Cortex of kidney (tissue), 1 donor: ENCODE measurements at places on chromosomes 2 and 18.

DNA sequence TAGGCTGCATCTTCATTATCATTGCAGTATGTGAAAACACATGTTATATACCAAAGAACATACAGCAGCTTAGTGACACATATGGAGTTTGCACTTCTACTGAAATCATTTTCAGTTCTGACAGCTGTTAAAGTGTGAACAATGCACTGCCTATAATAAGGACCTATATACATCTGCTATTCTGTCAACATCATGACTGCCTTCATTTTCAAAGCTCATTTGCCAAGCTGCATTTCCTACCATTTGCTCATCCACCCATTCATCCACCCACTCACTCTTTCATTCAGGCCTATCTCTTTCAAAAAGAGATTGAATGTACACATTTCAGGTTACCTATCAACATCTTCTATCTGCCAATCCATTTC, 81.7 kb upstream of the STK17B start:
- no peak for DNase-seq

DNA sequence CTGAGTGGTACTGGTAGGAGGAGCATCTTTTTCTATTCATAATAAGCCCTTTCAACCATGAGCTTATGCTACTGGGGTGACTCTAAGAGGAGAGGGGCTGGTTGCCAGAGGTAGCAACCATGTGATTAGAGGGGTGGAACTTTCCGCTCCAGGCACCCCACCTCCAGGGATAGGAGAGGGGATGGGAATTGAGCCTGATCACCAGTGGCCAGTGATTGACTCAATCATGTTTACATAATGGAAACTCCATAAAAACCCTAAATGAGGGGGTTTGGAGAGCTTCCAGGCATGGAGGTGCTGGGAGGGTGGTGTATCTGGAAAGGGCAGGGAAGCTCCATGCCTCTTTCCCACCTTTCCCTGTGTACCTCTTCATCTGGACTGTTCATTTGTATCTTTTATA, 46.6 kb upstream of the RHOB start:
- no peak for DNase-seq

DNA sequence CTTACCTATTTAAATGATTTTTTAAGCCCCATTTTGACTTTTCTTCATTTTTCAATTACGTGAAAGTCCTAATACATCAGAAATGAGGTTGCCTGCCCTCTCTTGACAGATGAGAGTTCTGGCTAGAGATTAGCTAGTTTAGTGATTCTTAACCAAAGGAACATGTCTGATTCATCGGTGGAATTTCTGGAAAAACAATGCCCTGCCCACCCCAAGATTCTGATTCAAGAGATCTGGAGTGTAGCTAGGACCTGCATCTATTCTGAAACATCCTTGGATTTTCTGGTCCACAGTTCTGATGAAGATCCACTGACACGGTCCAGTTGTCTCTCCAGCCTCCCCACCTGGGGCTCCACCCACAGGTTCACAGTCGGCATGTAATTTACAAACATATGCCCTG, 111.2 kb downstream of the KLF7 start:
- DNase-seq: no peak

DNA sequence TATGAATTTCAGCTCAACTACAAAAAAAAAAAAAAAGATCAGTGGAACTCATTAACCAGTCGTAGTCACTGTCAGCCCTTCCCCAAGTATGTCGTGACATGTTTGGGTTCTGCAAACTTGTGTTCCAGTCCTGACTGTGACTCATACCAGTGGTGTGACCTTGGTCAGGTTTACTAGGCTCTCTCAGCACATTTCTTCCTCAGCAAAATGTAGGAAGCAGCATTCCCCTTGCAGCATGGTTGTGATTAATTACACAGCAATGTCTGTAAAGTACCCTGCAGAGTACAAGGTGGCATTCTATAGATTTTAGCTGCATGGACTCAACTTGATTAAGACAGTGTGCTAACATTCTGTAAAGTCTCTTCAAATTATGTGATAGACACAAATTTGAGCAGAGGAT, 156.9 kb downstream of the LAMA1 start:
- no peak for DNase-seq

DNA sequence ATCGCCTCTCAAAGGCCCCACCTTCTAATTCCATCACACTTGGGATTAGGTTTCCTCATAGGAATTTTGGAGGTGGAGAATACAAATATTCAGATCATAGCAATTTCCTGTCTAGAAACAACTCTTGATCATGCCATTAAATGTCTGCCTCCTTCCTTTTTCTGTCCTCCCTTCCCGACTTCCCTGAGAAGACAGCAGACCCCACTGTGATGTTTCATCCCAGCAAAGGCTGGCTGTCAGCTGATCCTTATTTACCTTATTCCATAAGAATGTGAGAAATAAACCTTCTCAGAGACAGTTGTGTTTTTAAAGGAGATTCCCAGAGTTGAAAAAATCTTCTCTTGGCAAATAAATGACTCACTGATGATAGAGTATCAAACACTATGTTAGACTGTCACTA, 133.9 kb downstream of the TDRD15 start:
- DNase-seq: no peak

GRCh38 chr18:58761241-58761969, 90.1 kb downstream of the MALT1 start:
- no peak for DNase-seq

GRCh38 chr2:33209976-33210375, 263.2 kb downstream of the LTBP1 start:
- DNase-seq: no peak

DNA sequence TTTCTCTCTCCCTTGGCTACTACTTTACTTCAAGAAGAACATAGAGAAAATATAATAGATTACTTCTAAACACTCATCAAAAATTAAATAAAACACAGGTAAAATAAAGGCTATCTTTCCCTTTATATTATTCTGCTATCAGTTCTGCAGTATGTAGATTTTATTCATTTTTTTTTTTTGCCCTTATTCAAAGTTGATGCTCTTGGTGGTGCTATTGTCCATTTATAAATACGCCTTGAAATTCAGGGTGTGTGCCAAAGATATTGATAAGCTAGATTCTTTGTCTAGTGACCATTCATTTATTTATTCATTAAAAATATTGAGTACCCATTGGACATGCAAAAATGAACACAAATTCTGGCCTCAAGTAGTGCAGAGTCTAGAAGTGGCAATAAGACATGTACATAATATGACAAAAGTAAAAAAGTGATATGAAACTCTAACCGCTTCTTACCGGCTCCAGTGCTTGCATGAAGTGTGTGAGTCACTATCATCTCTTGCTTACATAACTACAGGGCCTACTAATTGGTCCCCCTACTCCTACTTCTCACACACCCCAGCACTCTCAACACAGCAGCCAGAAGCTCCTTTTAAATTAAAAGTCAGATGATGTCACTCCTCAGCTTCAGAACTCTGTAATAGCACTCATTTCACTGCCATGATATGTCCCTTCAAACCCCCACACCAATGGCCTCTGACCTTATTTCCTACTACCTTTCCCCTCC, 208.3 kb upstream of the FANCL start:
- no peak for DNase-seq

DNA sequence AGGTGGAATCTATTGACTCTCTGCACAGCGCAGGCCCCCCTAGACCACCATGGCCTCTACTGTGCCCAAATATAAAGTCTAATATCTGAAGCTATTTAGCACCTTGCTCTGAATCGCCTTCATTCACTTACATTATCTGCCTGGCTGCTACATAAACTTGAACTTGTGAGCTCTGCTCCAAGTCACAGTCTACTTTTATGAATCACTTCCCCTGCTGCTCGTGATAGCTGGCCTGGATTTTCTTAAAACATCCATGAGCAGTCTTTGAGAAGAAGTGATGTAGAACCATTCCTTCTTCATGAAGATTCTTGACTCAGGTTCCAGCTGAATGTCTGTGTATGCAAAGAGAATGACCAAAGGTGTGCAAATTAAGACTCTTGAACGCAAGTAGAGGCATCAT, 359.5 kb downstream of the RND3 start:
- DNase-seq: no peak

DNA sequence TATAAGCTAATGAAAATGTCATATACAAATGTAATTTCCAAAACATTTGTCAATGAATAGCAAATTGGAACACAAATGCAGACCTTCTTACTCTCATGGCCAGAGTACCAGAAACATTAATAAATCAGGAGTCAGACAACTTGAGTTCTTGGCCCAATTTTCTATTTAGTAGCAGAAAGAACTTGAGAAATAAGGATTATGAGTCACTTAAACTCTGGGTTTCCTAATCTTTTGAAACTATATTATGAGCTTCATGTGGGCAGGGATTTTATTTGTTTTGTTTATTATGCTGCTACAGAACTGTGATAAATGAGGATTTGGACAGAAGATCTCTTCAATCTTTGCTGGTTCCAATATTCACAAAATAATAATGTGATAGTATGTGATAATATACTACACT, 686.7 kb downstream of the NR4A2 start:
- DNase-seq: no peak

- no peak for DNase-seq
These were observed 3.4 kb downstream of the LPIN1 start for GRCh38 chr2:11749646-11750349.

DNA sequence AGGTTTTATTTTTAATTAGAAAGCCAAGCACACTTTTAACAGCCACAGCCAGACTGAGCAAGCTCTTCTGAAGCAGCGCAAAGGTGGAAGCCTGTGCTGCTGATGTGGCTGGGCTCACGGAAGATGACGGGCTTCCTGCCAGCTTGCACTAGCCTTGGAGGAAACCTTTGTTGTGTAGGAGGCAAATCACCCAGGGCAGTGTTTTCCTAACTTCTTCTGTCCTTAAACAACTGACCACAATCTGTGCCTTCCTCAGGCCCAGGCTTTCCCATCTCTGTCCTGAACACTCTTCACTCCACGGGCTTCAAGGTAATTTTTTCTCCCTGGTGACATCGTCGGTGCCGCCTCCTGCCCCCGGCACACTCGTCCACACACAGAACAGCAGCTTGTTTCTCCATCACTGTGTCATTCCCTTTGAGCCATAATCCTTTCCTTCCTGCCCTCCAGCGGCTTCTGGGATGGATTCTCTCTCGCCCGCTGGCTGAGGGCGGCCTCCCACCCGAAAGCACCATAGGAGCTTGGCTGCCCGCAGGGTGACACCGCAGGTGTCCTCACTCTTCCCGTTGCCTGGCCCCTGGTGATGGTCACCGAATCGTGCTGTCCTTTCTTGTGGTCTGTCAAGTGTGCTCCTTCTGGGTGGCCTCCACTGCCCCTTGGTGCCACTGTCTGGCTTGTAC, 31.1 kb upstream of the INHBB start:
- no peak for DNase-seq

- DNase-seq: no peak
These were observed 16.2 kb upstream of the MALT1 start for GRCh38 chr18:58654896-58655614.

DNA sequence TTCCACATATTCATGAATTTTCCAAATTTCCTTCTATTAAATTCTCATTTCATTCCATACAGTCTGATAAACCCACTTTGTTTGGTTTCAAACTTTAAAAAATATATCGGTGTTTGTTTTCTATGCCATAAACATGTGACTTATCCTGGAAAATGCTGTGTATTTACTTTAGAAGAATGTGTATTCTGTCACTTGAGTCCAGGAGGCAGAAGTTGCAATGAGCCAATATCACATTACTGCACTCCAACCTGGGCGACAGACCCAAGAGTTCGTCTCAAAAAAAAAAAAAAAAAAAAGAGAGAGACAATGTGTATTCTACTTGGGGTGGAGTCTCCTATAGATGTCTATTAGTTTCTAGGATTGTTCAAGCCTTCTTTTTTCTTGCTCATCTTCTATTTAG, 31.8 kb downstream of the MBD5 start:
- DNase-seq: no peak

GRCh38 chr18:3074087-3074486, 61.1 kb upstream of the LPIN2 start:
- DNase-seq: no peak

- DNase-seq: no peak
These were observed 21.9 kb downstream of the SERTAD2 start for GRCh38 chr2:64631771-64632170.

DNA sequence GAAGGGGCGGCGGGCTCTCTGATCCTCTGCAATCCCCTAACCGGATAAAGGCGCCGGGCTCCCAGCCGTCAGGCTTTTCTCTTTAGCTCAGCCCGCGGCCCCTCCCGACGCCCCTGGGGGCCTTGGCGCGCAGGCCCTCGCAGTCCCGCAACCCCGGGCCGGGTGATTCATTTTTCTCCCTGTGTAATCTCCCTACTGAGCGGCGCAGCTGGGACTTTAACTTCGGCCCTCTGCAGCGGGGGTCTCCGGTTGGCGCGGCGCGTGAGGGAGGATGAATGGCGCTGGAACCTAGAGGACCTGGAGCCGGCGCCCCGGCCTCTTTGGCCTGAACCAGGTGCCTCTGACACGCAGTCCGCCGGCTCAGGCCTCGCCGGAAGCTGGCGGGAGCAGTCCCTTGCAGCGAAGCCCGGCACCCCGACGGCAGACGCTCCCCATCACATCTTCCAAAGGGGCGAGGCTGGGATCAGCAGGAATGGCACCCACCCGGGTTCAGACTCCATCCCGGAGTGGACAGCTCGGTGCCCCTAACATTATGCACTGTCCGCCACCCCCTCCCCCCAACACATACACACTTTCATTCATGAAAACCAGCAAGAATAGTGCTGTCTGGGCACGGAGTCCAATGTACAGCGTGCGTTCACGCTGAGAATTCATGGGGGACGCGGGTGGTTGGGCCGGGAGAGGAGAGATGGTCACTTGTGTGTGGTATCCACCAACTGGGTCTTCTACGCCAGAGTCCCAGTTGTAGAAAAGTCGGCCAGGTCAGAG, 1.2 kb downstream of the CNGA3 start:
- DNase-seq: no peak

DNA sequence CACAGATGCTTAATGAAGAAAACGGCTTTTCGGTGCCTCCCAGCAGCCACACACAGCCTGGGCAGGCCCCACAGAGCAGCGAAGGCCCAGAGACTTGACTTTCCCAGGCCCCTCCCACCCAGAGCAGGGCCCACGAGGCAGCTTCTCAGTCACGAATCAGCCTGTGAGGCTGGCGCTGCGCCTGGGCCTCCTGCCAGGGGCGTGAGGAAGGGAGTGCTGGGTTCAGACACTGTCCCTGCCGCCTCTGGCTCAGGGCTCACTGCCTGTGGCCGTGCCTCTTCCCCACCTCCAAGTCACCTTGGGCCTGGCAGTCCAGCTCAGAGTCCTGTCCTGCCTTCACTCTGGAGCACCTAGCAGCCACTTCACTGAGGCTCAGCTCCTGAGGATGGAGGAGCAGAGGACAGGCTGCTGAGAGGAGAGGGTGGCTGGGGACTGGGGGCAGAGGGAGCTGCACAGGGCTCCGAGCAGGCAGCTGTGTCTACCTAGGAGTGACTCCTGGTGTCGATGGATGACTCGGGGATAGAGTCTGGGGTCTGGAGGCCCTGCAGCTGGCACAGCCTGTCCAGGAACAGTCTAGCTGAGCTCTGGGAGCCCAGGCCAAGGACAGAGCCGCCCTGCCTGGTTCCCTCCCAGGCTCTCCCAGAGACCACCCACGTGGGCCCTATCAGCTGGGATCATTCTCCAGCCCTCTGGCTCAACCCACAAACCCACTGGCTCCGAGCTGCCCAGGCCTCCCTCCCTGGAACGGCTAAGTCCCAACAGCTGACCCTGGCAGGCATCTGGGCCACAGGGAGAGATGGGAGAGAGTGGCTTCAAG, 36.4 kb upstream of the FOSL2 start:
- DNase-seq: no peak

GRCh38 chr2:108412995-108413710, 35.4 kb downstream of the SULT1C4 start:
- no peak for DNase-seq
